ENCODE measurements at places on chromosomes 6 and 20.

DNA sequence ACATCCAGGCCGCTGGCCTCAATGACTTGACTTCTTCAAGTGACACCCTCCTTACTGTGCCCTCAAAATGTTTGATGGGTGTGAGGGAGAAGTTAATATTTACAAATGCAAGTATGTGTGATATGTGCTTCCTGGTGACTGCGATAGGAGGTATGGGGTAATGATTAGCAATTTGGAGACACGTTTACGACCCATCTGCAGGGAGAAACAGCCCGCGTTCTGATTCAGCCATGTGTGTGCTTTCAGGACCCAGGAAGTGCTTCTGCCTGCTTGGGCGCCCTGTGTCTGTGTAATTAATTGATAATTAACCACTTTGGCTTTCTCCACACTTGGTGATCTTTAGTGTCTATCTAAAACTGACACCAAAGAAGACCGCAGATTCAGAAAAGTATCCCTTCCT, 25.0 kb downstream of the SIRPA start:
- DNase-seq: no peak

DNA sequence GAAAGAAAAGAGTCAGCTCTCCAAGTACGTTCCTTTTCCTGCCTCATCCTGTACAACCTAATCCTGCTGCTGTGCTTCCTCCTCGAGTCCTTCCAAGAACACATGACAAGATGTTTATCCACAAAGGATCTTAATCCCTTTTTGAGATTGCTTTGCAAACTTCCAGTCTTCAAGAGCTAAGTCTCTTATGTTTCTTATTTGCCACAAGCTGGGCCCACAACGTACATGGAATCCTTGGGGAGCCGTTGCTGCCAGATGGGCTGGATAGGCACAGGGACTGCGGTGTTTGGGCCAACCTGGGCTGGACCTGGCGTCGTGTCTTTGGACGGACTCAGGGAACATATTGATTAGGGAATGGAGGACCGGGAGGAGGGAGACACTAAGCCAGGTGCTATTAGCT, 79.7 kb upstream of the AFDN start:
- DNase-seq: no peak

DNA sequence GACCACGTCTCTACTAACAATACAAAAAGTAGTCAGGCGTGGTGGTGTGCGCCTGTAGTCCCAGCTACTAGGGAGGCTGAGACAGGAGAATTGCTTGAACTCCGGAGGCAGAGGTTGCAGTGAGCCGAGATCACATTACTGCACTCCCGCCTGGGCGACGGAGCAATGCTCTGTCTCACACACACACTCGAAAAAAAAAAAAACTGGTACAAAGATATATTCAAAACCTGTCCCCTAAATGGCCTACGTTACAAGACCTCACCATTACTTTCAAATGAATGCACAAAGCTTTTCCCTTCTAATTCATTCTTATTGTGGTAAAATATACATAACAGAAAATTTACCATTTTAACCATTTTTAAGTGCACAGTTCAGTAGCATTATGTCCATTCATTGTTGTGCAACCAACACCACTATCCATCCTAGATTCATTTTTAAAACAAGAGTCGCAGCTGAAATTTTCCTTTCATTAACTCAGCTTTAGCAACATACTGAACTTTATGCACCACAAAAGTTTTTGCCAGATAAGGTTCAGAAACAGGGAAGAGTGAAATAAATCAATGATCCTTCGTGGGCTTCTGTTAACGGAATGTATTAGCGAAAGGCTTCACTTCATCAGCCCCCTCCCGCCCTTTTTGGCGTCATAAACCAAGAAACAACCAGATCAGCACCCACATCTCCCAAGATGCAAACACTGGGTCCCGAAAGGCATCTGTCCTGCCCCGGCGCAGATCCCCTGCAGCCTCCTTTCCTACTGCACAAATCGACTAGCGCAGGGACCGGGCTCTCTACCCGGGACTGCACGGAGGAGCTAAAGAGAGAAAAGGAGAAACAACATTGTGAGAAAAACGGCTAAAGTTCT, 825 bp upstream of the FAM135A start:
- DNase-seq: no peak

- DNase-seq: no peak
Measured at GRCh38 chr20:37395921-37396415, 50.0 kb downstream of the SRC start.

- DNase-seq: no peak
Measured at GRCh38 chr6:159913862-159914564, 23.2 kb downstream of the MAS1 start.

DNA sequence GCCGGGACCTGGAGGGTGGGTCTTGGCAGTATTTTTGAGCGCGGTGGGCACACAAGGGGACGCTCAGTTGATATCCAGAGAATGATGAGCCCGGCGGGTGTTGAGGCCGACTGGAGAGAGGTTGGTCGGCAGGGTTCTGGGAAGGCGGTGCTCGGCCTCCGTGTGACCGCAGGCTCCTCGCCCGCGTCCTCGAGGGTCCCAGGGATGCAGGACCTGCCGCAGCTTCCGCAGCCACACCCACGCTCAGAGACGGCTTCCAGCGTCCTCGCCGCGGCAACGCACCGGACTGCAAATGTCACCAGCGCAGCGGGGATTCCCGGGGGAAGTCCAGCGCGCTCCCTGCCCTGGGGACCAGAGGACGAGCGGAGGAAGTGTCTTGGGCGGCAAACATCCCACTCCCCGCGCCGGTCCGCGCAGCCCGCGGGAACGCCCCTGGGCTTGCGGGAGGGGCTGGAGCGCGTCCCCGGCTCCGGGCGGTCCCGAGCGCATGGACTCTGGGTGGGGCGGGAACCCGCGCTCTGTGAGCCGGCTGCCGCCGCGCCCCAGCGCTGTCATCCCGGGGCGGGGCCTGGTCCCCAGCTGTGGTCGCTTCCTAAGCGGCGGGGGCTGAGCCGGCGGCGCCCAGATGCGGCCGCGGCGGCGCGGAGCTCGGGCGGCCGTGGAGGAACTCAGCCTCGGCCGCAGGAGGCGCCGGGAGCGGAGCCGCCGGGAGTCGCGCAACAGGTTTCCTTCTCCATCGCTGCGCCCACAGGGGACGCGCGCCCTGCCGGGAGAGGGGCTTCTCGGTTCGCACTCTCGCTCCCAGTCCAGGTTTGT, at the start of gene STX11:
STX11 (plus strand) TSS at position 624 of the 816 bp plus-strand sequence. CDS start 36,111 bp downstream, outside the sequence.
- peak; percentile 51 for DNase-seq

GRCh38 chr6:24554474-24554873, 59.7 kb downstream of the ALDH5A1 start:
- no peak for DNase-seq

GRCh38 chr6:157521362-157522335, 140.7 kb downstream of the ZDHHC14 start:
- no peak for DNase-seq

DNA sequence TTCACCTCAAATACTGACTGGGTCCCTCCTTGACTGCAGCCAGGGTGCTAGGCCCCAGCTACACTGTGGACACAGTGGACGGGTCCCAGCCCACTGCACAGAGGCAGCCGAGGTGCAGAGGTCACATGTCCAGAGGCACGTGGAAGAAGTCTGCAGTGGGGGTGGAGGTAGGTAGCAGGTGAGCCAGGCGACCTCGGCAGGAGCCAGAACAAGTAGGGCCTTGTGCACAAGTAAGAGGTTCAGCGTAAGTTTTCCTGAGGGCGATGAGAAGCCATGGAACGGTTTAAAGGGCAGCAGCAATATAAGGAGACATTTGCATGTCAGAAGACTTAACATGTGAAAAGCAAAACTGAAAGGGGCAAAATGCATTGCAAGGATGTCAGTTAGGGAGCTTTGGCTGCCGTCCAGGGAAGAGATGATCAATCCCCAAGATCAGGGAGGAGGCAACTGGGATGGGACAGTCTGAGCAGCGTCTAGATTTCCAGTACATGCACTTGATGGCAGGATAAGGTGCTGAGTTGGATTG, 49.7 kb upstream of the SNX9 start:
- DNase-seq: no peak

DNA sequence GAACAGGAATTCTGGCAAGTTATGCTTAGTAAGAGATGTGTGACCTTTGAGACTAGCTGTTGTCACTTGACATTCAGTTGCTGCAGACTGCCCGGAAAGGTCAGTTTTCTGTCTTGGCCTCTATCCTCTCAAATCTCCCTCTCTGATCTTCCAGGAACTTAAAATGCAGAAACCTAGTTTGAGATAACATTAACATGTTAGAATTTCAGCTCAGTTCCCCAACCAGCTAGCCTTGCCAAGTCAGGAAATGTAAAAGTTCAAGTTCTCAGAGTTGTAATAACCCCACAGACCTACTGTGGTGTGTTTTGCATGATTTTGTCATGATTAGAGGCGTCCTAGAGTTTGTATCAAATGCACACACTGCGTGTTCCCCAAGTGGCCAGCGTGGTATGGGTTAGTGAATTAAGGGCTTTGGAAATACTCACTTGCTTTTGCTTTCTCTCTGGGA, 46.6 kb downstream of the DUSP22 start:
- no peak for DNase-seq

DNA sequence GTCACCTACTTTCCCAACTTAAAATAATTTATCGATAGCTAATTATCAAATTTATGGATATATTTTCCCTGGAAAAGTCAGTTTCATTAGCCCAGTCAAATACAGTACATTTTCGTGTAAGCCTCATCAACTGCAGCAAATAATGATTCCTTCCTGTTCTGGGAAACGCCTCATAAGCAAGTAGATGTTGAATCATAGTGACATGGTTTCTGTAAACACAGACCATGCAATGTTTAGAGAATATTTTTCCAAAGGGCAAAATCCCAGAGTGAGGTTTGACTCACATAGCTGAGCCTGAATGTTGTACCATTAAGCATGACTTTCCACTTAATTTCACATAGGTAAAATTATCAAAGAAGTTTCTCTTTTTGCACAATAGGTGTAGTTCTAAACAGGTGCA, 16.7 kb upstream of the VNN1 start:
- no peak for DNase-seq

- no peak for DNase-seq
Measured at GRCh38 chr6:166330612-166331011, 11.7 kb downstream of the SFT2D1 start.

DNA sequence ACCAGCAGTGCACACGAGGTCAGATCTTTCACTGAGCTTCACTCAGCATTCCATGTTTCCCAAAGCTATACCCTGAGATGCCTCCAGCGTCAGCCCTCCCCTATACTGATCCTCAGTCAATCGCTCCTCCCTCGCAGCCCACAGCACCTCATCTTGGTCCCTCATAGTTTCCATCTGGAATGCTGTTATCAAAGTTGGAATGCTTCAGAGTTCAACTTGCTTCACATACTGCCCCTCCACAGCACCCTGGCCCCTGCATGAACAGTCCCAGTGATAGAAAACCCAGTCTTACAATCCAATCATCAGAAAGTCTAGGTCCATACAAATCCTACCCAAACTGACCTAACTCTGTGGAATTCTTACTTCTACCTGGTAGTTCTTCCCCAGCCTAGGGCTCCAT, 20.0 kb downstream of the SPAG4 start:
- DNase-seq: no peak

DNA sequence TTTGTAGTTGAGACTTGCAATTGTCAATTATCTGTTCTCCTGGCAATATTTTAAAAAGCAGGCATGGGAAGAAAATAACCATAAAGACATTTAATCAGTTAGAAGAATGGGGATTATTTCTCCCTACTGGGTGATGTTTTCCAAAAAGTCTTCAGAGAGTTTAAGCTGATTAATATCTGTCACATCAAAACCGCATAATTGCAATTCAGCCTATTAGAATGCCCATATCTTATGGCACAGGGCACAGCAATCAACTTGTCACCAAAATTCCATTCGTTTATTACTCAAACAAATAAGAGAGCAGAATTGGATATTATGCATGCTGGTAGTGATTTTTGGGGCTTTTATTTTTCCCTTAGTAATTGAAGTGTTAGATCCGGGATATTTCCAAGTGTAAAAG, 218.7 kb downstream of the RNF144B start:
- DNase-seq: no peak

GRCh38 chr6:8065519-8065911, 1.3 kb upstream of the BLOC1S5 start:
- DNase-seq: no peak
